Activated T-helper 1 cell treated with Interleukin-2 at 50 U/mL for 16 hours (primary cell): ENCODE measurements at places on chromosomes 2 and 18.

GRCh38 chr2:177579486-177580036, 187.0 kb downstream of the AGPS start:
- no peak for DNase-seq

DNA sequence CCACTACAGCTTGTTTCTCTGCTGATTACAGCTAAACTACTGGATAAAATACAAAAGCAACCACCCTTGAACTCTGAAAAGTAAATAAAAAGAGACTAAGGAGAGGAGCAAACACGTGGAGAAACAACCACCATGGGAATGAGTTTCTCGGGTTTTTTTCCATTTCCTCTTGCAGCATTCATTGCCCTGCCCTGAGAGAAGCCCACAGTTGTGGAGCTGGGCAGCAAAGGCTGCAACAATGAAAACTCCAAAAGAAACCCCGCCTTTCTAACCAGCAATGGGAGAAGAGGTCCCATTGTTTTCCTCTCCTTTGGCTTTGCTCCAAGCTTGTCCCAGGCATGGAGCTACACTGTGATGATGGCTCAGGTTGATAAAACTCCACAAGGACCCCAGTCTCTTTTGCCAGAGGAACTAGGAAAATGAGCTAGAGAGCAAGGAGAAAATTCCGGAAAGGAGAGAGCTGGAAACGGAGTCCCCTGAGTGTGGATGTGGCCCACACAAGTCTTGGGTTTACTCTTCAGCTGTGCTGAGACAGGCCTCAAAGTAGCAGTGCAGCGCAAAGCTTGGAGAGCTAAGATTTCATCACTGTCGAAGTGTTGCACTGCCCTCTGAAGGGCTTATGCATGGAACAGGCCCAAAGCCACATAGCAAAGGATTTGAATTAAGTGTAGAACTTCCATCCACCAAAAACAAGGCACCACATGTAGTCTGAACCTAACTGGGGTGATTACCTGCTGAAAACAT, 20.9 kb downstream of the NAPG start:
- no peak for DNase-seq

GRCh38 chr2:128385365-128385764, 66.7 kb upstream of the HS6ST1 start:
- DNase-seq, result no peak

DNA sequence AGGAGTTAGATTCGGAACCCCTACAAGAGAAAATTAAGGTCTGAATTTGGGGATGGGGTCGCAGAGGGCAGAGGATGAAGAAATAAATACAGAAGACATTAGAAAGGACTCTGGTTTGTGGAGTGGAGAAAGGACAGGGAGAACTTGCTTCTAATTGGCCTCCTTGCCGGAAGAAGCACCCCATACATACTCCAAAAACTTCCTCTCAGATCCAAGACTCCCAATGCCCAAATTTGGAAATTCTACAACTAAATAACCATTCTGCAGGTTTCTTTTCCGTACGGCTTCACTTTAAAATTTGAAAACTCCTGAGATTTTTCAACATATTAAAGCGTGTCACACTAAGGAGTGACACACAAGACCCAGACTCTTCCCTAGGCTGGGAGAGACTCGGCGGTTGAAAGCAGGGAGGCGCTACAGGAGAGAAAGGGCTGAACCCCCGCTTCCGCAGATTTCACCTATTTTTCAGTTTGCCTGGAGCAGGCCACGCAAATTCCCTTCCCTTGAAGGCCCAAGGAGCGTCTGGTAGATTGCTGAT, 478 bp downstream of the CLHC1 start:
- no peak for DNase-seq

DNA sequence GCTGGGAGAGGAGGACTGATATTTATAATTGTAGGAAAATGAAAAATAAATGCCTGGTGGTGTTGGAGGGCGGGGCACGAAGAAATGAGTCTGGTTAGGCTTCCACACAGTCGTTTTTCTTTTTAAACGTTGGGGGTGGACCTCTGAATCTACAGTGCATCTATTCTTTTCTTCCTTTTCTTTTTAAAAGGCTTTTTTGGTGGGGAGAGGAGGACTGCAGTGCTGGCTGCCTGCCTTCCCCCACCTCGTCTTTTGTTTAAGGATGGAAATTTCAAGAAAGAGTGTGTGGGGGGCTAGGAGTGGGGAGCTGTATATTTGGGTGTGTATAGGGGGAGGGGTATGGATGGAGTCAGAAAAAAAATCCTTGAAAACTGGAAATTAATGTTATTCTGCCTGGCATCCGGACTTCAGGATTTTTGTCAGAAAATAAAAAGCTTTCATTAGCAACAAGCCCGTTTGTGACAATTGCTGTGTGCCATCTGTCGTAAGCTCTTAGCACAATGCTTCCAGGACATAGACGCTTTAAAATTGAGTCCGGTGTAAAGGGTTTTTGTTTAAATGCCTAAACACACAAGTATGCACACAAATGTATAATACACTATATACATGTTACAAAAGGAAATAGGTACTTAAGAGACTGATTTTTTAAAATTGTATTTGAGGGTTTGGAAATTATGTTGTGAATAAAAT, 1.1 kb downstream of the MAP2 start:
- DNase-seq, result no peak

- no peak for DNase-seq
Measured at GRCh38 chr2:174149530-174149929, 98.8 kb downstream of the OLA1 start.

- DNase-seq, result no peak
Measured at GRCh38 chr2:234178330-234179030, 128.0 kb downstream of the SPP2 start.

DNA sequence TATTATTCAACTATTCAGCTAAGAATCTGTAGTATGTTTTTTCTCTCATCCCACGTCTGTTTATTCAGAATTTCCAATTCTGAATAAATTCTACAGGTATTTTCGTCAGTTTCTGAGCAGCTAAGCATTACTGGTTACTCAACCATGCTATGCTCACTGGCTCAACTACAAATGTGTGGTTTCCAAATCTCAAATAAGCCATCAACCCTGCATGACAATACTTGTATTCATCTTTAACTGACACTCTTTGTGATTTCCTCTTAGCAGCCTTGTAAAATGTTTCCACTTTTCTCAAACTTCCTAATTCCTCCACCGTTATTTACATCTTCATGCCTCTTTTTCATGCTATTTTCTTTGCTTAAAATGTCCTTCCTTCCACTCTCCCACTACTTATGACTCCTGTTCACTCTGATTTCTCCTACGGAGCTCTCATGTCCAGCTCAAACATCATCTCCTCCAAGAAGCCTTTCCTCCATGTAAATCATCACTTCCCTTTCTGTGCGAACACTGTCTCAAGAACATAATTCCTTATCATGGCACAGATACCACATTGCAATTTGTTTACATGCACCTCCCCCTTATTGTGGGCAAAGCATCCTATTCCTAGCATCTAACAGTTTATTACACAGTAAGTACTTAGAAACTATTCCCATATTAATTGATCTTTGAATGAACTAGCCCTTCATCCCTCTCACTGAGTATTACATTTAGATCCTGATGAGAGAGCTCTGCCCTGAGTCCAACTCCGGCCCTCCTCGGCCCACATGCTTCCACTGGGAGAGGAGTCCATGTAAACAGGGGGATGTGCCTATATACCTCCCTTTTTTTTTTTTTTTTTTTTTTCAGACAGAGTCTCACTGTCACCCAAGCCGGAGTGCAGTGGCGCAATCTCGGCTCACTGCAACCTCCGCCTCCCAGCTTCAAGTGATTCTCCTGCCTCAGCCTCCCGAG, 10.5 kb downstream of the CCDC88A start:
- DNase-seq, result no peak

GRCh38 chr2:239150125-239151011, 250.5 kb downstream of the HDAC4 start:
- peak; percentile 10 for DNase-seq

DNA sequence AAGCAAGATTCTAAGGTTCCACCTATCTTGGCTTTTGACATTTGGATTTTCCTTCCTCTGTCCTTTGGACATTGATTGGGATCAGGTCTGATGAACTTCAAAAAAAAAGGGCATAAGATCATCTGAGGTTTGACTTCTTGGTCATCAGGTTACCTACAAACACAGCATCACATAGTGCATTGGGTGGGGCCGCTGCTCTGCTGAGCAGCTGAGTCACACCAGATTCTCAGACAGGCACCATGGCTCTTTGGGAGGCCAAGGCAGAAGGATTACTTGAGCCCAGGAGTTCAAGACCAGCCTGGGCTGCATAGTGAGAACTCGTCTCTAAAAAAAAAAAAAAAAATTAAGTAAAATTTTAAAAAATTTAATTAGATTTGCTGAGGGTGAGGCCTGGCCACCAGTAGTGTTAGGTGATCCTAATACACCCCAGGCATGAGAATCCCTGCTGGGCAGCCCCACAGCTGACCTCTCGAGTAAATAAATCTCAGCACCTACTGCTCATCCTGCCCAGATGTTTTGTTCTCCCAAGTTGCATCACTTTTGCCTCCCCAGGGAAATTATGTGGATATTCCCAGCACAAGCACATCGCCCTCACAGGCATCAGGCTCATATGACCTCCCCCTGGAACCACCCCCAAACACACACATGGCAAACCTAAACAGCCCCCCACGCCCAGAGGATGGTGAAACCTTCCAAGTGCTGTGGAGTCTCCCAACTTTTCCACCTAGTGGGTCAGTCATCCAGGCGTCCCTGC, 5.3 kb downstream of the MLPH start:
- no peak for DNase-seq
